ENCODE measurements at places on chromosomes 6 and 20.

DNA sequence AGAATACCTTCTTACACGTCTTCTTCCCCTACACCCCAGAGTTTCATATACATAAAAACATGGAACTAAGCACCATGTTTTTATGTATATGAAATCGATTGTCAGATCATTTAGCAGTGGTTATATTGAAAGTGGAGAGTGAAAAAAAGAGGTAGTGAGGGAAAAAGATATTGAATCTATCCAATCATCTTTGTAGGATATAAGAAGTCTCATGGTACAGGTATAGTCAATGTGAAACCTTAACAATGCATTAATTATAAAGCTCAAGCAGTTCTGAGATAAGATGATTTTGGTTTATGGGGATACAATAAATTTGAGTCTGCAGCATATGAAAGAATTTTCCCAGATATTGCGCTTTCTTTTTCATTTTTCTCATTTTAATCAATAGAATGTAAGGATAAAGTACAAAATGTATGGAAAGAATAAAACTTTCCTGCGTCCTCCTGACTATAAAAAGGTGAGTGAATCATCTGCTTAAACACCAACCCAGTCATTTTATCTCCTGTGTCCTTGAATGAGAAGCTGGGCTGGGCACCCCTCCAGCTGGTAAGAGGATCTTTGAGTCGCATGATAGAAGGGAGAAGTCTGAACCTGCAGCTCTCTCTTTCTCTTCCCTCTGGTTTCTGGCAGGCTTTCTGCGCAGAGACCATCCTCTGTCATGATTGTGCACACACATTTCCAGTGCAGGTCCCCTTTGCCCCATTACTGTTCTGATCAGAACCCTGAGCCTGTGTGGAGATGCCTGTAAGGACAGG lies 28.1 kb upstream of the AKIRIN2 start:
- peak; percentile 49 for DNase-seq

- no peak for DNase-seq
Measured at GRCh38 chr20:22303523-22303922, 280.8 kb downstream of the FOXA2 start.

DNA sequence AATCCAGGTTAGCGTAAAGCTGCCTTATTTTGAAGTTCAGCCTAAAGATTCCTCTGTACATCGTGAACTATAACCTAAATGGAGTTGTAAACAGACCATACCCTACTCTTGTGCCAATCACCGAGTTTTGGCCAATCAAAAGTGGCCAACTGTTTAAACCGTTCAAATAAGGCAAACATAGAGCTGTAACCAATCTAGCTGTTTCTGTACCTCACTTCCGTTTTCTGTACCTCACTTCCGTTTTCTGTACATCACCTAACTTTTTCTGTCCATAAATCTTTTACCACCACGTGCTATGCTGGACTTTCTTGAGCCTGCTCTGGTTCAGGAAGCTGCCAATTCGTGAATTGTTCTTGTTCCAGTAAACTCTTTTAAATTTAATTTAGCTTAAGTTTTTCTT lies 39.7 kb downstream of the LBP start:
- DNase-seq: no peak

DNA sequence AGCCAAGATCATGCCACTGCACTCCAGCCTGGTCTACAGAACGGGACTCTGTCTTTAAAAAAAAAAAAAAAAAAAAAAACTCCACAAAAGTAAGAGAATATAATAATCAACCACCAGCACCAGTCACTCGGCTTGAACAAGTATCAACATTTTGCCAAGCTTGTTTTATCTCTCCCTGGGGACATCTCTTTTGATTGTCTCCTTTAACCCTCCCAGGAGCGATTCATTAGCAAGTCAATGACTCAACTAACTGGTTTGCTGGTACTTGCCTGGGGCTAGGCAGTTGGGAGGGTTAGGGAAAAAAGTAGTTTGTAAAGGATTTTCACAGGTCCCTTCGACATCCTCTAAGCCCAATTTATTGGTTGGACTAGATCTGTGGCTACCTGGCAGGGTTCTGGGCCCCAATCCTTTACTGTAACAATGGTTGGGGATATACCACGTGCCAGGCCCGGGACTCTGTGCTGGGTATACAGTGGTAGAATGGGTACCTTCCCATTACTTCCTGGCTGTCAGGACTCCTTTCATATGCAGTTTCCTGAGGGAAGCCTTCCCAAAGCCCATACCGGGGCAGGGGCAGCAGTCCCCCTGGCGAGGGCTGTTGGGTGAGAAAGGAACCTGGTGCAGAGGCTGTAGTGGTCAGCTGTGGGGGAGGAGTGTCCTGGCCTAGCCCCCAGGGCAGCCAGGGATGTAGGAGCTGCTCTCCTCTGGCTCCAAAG lies 12.2 kb downstream of the TGIF2 start:
- DNase-seq: peak; percentile 51

DNA sequence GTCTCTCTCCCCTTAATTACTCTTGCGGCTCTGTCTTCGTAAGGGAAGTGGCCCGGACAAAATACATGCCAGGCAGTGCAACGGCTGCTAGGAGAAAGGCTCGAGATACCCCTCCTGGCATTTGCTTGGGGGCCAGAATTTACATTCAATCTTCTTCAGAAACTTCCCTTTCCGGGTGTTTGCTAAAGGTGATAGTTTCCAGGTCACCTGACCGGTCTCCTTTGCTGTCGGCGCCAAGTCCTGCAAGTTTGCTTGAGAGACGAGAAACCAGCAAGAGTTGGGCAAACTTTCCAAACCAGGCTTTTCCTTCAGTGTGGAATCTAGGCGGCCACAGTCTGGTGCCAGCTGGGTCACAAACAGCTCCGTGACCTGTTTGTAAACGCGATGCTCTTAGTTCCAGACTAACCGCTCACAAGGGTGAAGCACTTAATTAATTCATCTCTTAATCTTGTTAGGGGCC lies 563 bp upstream of the SRSF3 start:
- no peak for DNase-seq

DNA sequence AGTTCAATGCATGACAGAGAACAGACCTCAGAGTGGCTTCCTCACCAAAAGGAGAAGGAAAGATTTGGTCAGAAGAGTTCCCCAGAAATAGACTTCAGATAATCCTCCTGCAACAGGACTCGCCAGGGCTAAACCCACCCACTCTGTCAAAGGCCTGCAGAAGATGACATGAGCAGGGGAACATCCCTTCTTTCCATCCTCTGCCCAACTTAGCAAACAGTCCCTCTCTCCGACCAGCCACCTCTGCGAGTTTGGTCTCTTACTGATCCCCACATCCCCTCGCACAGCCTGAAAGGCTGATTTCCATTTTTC lies 7.5 kb downstream of the NFATC2 start:
- no peak for DNase-seq

- no peak for DNase-seq
Measured at GRCh38 chr6:36305885-36306284, 30.8 kb downstream of the BNIP5 start.

GRCh38 chr20:137668-138490 lies 4.5 kb upstream of the DEFB126 start:
- no peak for DNase-seq

GRCh38 chr20:48745330-48745729 lies 82.5 kb downstream of the PREX1 start:
- DNase-seq: no peak

DNA sequence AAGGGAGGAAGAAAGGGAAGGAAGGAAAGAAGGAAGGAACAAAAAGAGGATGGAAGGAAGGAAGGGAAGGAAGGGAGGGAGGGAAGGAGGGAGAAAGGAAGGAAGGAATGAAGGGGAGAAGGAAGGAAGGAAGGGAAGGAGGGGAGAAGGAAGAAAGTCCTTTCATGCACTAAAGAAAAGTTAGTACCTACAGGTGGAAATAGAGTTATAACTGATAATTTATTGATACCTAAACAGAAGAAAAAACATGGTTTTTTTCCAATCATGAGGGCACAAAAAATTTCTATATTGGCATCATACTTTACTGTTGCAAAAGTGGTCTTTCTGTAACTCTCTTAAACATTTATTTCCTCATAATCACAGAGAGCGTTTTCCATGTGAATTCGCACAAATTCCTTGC lies 659.4 kb downstream of the MAFB start:
- no peak for DNase-seq

DNA sequence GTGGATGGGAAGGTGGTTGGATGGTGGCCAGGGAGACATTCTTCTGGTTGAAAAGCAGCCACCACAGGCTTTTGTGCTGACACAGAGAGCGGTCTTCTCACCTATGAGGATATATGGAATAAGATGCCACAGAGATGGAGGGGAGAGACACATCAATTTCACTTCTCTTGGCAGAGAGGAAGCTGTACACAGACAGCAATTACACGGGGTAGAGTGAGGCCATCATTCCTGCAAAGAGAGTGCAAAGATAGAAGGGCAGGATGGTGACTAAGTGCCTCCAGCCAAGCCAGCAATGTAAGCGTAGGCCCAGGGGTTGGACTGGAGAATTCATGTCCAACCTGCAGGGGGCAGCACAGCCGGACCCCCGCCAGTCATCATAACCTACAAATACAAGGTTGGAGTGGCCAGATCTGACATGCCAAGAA lies 56.4 kb downstream of the NRN1 start:
- no peak for DNase-seq

- DNase-seq: no peak
Measured at GRCh38 chr6:47237196-47237595, 72.5 kb downstream of the TNFRSF21 start.

GRCh38 chr6:40274058-40274457 lies 313.1 kb downstream of the LRFN2 start:
- DNase-seq: no peak

DNA sequence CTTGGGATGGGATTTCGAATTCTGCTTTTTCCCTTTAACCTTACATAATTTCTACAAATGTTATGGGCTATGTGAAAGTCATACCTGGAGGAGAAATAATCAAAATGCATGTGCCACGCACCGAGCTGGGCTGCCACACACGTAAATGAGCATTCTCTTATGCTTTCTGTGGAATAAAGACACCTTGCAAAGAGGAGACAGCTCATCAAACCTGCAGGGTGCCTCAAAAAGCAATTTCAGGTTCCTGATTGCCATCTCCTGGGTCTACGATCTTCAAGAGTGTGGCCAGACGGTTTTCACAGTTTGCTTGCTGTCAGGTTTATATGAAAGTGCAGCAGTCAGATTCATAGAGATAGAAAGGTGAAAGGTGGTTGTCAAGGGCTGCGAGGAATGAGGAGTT lies 36.6 kb downstream of the DUSP22 start:
- DNase-seq: no peak

DNA sequence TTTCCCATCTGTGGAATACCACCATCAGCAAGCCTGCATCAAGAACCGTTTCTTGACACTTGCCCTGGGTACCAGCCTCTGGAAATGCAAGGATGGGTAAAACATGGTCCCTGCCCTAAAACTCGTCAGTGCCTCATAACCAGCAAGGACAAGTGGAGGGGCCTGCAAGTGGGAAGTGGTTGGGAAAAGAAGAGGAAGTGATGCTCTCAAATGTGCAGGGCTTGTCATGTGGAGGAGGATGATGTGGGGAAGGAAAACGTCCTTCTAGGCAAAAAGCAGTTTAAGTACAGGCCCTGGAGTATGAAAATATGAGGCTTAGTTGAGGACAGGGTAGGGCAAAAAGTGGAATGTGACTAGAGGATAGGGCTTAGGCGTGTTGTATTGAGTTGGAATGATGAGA lies 19.0 kb downstream of the RREB1 start:
- no peak for DNase-seq

- no peak for DNase-seq
Measured at GRCh38 chr6:46347669-46348068, 143.6 kb downstream of the RCAN2 start.

GRCh38 chr20:5933802-5934436 lies 16.4 kb downstream of the TRMT6 start:
- DNase-seq: no peak

- no peak for DNase-seq
Measured at GRCh38 chr20:58229198-58229798, 845 bp upstream of the ANKRD60 start.

GRCh38 chr6:119303164-119303887 lies 46.2 kb downstream of the MAN1A1 start:
- no peak for DNase-seq

DNA sequence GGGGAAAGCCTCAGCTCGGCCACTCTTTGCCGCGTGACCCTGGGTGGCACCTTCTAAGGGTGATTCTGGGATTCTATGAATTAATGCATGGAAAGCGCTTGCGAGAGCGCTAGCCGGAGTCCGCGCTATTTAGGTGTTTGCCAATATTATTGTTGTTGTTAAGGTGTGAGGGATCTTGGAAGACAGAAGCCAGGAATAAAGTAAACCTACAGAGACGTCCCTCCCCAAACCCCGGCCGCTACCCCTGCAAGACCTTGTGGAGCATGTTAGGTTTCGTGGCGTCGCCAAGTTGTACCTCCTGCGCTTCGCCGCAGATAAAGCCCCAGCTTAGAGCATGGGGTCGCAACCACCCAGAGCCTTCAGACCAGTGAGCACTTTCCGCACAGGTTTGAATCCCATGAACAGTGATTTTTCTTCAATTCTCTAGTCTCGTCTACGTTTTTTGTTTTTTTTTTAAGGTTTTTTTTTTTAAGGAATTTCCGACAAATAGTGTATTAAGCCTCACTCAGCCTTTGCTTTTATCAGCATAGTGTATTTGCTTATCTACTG lies 16.9 kb upstream of the ZSCAN9 start:
- peak; percentile 37 for DNase-seq

- no peak for DNase-seq
Measured at GRCh38 chr6:67952121-67952520, 683.0 kb upstream of the ADGRB3 start.

DNA sequence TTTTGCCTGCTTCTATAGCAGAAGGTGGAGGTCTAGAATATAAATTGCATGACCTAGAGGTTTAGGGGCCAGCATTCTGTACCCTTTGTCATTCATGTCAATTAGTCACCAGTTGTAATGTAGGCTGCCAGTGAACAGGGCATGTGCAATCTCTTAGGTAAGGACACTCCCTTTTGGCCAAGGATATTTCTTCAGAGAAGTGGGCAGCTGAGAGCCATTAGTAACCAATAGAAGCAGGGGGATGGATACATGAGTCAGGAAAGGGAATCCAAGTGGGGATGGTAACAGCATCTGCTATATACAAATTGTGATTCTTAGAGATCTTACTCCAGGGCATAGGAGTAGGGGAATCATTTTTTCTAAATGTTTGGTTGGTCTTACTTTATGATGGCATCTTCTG lies 494.2 kb upstream of the JAG1 start:
- no peak for DNase-seq

GRCh38 chr6:39881851-39882530 lies 52.3 kb downstream of the MOCS1 start:
- peak; percentile 74 for DNase-seq

DNA sequence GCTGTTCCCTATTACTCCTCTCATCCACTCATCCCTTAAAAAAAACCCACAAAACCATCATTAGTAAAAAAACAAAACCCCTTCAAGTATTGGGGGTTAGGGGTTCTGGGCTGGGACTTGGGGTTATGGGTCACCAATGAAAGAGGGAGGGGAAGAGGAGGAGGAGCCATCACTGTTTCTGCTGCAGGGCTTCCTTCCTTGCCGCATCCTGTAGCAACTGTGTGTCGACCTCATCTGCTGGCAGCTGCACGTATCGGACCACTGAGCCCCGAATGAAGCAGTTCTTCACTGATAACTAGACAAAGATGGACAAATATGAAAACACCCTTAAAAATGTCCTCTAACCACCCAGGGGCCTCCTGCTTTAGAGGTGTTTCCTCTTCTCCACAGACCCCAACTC lies 2.0 kb upstream of the VARS1 start:
- no peak for DNase-seq

- no peak for DNase-seq
Measured at GRCh38 chr6:21754891-21755290, 161.3 kb downstream of the SOX4 start.
